ENCODE measurements at places on chromosomes 5 and 9. TPM values are rescaled to one million over a fixed set of nuclear protein-coding genes. Genes with fewer than 3 reads are reported as not detected.
A peak's percentile ranks its signal among the peaks of the same experiment; 100 is the strongest.

Gene DMGDH
- 0.37 TPM for total RNA-seq

Gene GARIN3
- total RNA-seq = not detected

Gene PFDN1
- 77.4 TPM for total RNA-seq

Gene ZNF189
- total RNA-seq = 10.0 TPM

Gene IL13
- not detected for total RNA-seq

Gene TLX3
- not detected for total RNA-seq

Gene CDC25C
- 25.1 TPM for total RNA-seq

GRCh38 chr5:82641331-82642003 lies 363.3 kb upstream of the RPS23 start:
- DNase-seq = peak; percentile 86

DNA sequence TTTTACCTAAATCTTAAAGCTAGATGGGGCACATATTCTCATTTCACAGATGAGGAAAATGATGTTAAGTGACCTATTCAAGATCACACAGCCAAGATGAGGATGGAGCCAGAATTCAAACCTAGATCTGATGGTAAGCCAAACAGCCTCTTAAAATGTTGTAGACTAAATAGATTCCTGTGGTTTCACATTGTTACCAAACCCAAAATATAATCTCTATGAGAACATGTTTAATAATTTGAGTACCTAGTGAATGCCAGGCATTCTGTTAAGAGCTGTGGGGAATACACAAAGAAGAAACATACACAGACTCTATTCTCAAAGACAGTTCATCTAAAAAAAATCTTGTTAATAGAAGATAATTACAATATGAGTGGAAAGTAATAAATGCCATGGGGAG lies 25.2 kb downstream of the HOMER1 start:
- no peak for DNase-seq

- no peak for DNase-seq
Measured at GRCh38 chr5:98906756-98907355, 22.0 kb downstream of the CHD1 start.

- no peak for DNase-seq
Measured at GRCh38 chr5:127518319-127518621, 830 bp downstream of the PRRC1 start.

- no peak for DNase-seq
Measured at GRCh38 chr9:20028192-20028848, 239.5 kb upstream of the SLC24A2 start.

GRCh38 chr9:27196383-27196782 lies 87.4 kb downstream of the TEK start:
- no peak for DNase-seq

GRCh38 chr5:143791848-143792731 lies 19.9 kb upstream of the HMHB1 start:
- DNase-seq = no peak

GRCh38 chr9:96086936-96087571 lies 211.6 kb downstream of the ERCC6L2 start:
- DNase-seq = no peak

GRCh38 chr9:129693741-129694140 lies 28.3 kb downstream of the PRRX2 start:
- peak; percentile 43 for DNase-seq

DNA sequence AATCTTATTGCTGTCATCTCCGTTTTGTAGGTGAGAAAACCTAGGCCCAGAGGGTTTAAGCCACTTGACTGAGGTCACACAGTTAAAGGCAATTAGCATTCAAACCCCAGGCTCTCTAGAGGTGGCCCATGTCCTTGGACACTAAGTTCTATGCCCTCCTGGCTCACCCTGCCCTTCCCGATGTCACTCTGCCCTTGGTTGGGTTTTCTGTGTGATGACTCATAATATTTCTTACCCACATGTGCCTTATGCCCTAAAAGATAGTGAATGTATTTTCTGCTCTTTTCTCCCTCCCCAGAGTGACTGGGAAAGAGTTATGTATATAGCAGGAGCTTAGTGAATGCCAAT lies 174.5 kb upstream of the PITX1 start:
- DNase-seq = no peak

GRCh38 chr5:170974461-170974860 lies 112.6 kb downstream of the RANBP17 start:
- no peak for DNase-seq

GRCh38 chr5:168778536-168778935 lies 199.4 kb upstream of the PANK3 start:
- no peak for DNase-seq

All from H4 (cell line).